ENCODE measurements at places on chromosomes 4 and X. TPM values are rescaled to one million over a fixed set of nuclear protein-coding genes. Genes with fewer than 3 reads are reported as not detected.

Gene SLC4A4
- 286 TPM for total RNA-seq

Gene STS
- total RNA-seq: 7.8 TPM

Gene DCHS2
- total RNA-seq: 0.43 TPM

Gene P2RY4
- total RNA-seq: not detected

Gene FOXR2
- total RNA-seq: not detected

Gene ARMCX1
- total RNA-seq: 31.6 TPM

Gene PPP1R2C
- total RNA-seq: not detected

Gene TREX2
- 0.24 TPM for total RNA-seq

Gene FOXO4
- total RNA-seq: 41.0 TPM

Gene PGAM4
- total RNA-seq: not detected

Gene BMX
- total RNA-seq: not detected

Gene MAGED4
- total RNA-seq: 128 TPM

Gene CPE
- 129 TPM for total RNA-seq

Gene PRDM8
- 0.38 TPM for total RNA-seq

Gene SASH3
- not detected for total RNA-seq

Gene TMPRSS11B
- total RNA-seq: not detected

Gene TCEAL2
- 7.2 TPM for total RNA-seq

Gene CT45A7
- not detected for total RNA-seq

All from progenitor cell of endocrine pancreas (in vitro differentiated cells).